Activated CD4-positive, alpha-beta T cell treated with anti-CD3 and anti-CD28 coated beads, Interleukin-2, amount 10 ng/mL, durations not matched to agents 7 days and 5 days (primary cell): ENCODE measurements at places on chromosomes 3 and 15. TPM values are rescaled to one million over a fixed set of nuclear protein-coding genes. Genes with fewer than 3 reads are reported as not detected.

- H3K27ac ChIP-seq = no peak overlapping the region
- H3K27me3 ChIP-seq = peaks cover 41% of the 10 kb centered on the region
- peaks cover 15% of the 10 kb centered on the region for H3K4me1 ChIP-seq
- no peak for DNase-seq
- H3K36me3 ChIP-seq = no peaks in the 10 kb centered on the region
Measured at GRCh38 chr3:45215466-45215865, 10.6 kb downstream of the TMEM158 start.

DNA sequence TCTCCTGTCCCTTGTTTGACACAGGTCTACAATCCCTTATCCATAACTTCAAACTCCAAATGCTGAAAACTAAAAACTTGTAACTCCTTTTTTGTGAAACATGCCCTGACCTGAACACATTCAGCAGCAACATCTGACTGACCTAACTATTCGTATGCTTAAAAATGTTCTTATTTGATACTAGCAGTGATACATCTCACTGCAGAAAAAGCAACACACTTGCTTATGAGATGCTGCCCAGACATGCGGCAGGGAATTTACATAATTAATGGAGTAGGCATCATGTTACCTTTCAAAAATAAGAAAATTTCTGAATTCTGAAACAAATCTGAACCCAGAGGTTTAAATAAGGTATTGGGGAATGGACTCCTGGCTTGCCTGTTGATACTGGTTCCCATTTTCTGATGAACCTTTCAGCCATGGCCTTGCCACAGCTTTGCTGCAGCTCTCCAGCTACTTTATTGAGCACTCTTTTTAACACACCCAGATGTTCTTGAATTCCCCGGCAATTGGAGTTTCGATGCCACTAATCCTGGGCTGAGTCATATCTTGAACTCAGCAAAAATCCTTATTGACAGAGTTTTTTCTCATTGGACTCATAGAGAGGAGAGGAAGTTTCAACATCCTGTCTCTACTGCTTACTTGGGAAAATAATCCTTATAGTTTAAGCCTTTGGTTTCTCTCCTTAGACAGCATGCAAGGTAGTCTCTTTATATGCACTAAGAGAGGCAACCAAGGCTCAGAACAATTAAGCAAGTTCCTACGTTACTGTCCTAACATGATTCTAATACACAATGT is 296.6 kb upstream of the LMCD1 start:
- H3K36me3 ChIP-seq = no peaks in the 10 kb centered on the region
- H3K27me3 ChIP-seq = no peaks in the 10 kb centered on the region
- no peak for DNase-seq
- no peak overlapping the region for H3K27ac ChIP-seq
- H3K4me1 ChIP-seq = no peaks in the 10 kb centered on the region
- no peak overlapping the region for H3K4me3 ChIP-seq

Gene WDR48
- 32.4 TPM for total RNA-seq

- peaks cover 11% of the 10 kb centered on the region for H3K27me3 ChIP-seq
- no peak overlapping the region for H3K27ac ChIP-seq
- peaks cover 17% of the 10 kb centered on the region for H3K4me1 ChIP-seq
- no peak for DNase-seq
Measured at GRCh38 chr3:190172751-190173150, 52.1 kb upstream of the P3H2 start.

Gene GMNC
- total RNA-seq = not detected

- H3K27me3 ChIP-seq = no peaks in the 10 kb centered on the region
- H3K4me3 ChIP-seq = no peak overlapping the region
- H3K27ac ChIP-seq = no peak overlapping the region
- no peaks in the 10 kb centered on the region for H3K36me3 ChIP-seq
- peaks cover 2% of the 10 kb centered on the region for H3K4me1 ChIP-seq
Measured at GRCh38 chr3:141784096-141784495, 20.9 kb downstream of the GRK7 start.

- no peak overlapping the region for H3K4me3 ChIP-seq
- no peak overlapping the region for H3K27ac ChIP-seq
- H3K27me3 ChIP-seq = no peaks in the 10 kb centered on the region
- no peaks in the 10 kb centered on the region for H3K36me3 ChIP-seq
Measured at GRCh38 chr3:55750525-55750924, 263.4 kb upstream of the WNT5A start.

Gene WDR93
- total RNA-seq = not detected

- no peak for DNase-seq
- no peaks in the 10 kb centered on the region for H3K36me3 ChIP-seq
- no peak overlapping the region for H3K4me3 ChIP-seq
- no peak overlapping the region for H3K27ac ChIP-seq
- H3K27me3 ChIP-seq = no peaks in the 10 kb centered on the region
Measured at GRCh38 chr15:54089776-54090175, 111.5 kb downstream of the UNC13C start.

- no peak overlapping the region for H3K27ac ChIP-seq
- no peak for DNase-seq
- peaks cover 12% of the 10 kb centered on the region for H3K36me3 ChIP-seq
- no peaks in the 10 kb centered on the region for H3K27me3 ChIP-seq
- H3K4me1 ChIP-seq = no peaks in the 10 kb centered on the region
Measured at GRCh38 chr15:71899674-71900073, 89.3 kb downstream of the NR2E3 start.

DNA sequence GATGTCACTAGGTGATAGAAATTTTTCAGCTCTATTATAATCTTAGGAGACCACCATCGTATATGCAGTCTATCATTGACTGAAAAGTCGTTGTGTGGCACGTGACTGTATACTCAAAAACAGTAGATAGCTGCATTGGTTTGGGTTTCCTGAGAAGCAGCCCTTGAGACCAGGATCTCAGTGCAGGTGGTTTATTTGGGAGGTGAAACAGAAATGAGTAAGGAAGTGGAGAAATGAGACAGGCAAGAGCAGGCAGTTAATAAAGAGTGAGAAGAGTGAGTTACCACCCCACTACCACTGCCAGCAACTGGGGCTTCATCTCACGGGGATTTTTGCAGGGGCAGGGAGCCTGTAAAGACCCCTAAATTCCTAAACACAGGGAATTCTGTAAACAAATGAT is 221.0 kb downstream of the SHQ1 start:
- DNase-seq = no peak
- H3K27ac ChIP-seq = no peak overlapping the region
- H3K4me1 ChIP-seq = peaks cover 32% of the 10 kb centered on the region
- H3K36me3 ChIP-seq = peaks cover 2% of the 10 kb centered on the region

- no peak overlapping the region for H3K4me3 ChIP-seq
- no peak overlapping the region for H3K27ac ChIP-seq
- peak; percentile 11 for DNase-seq
- H3K36me3 ChIP-seq = no peaks in the 10 kb centered on the region
- H3K4me1 ChIP-seq = no peaks in the 10 kb centered on the region
Measured at GRCh38 chr3:17645074-17645698, 97.2 kb downstream of the TBC1D5 start.

GRCh38 chr3:126546013-126546412 is 12.7 kb downstream of the C3orf22 start:
- H3K4me3 ChIP-seq = no peak overlapping the region
- peaks cover under 1% of the 10 kb centered on the region for H3K4me1 ChIP-seq
- H3K36me3 ChIP-seq = no peaks in the 10 kb centered on the region
- no peak overlapping the region for H3K27ac ChIP-seq
- DNase-seq = no peak

Gene POTEB
- not detected for total RNA-seq

GRCh38 chr3:19226479-19226878 is 78.2 kb downstream of the KCNH8 start:
- no peaks in the 10 kb centered on the region for H3K36me3 ChIP-seq
- no peak overlapping the region for H3K4me3 ChIP-seq
- no peaks in the 10 kb centered on the region for H3K4me1 ChIP-seq
- H3K27me3 ChIP-seq = no peaks in the 10 kb centered on the region
- DNase-seq = no peak

- H3K27ac ChIP-seq = no peak overlapping the region
- peaks cover 43% of the 10 kb centered on the region for H3K36me3 ChIP-seq
- H3K4me3 ChIP-seq = no peak overlapping the region
- no peaks in the 10 kb centered on the region for H3K27me3 ChIP-seq
- no peak for DNase-seq
Measured at GRCh38 chr3:59895972-59896371, 846.1 kb upstream of the CFAP20DC start.

- H3K4me1 ChIP-seq = no peaks in the 10 kb centered on the region
- H3K27me3 ChIP-seq = peaks cover 3% of the 10 kb centered on the region
- no peak for DNase-seq
- H3K27ac ChIP-seq = no peak overlapping the region
- no peaks in the 10 kb centered on the region for H3K36me3 ChIP-seq
- no peak overlapping the region for H3K4me3 ChIP-seq
Measured at GRCh38 chr15:40265875-40266274, 17.0 kb downstream of the ANKRD63 start.

DNA sequence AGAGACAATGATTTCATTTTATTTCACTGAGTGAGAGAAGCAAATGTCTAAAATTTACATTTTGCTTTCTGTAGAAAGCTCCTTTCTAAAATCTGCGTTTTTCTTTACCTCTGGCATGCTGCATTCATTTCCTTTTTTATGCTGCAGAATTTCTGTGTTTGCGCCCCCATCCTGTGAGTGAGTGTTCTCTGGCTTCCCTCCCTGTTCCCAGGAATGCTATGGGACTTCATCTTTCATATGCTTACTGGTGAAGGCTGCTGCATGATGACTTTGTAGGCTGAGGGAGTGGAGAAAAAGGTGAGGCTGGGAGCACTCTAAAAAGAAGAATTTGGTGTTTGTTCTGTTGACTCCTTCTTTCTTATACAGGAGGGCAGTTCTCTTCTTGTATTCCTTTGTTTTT is 7.7 kb upstream of the TMC3 start:
- H3K27me3 ChIP-seq = no peaks in the 10 kb centered on the region
- H3K36me3 ChIP-seq = no peaks in the 10 kb centered on the region
- peaks cover 19% of the 10 kb centered on the region for H3K4me1 ChIP-seq

GRCh38 chr3:53941950-53942349 is 50.3 kb upstream of the SELENOK start:
- peaks cover 11% of the 10 kb centered on the region for H3K27me3 ChIP-seq
- no peak overlapping the region for H3K27ac ChIP-seq
- no peaks in the 10 kb centered on the region for H3K4me1 ChIP-seq
- H3K4me3 ChIP-seq = no peak overlapping the region
- DNase-seq = no peak
- peaks cover 5% of the 10 kb centered on the region for H3K36me3 ChIP-seq

- H3K27ac ChIP-seq = no peak overlapping the region
- H3K27me3 ChIP-seq = no peaks in the 10 kb centered on the region
- DNase-seq = no peak
- no peaks in the 10 kb centered on the region for H3K4me1 ChIP-seq
Measured at GRCh38 chr3:179732661-179733348, 80.0 kb downstream of the USP13 start.

Gene SH3GL3
- total RNA-seq = not detected

DNA sequence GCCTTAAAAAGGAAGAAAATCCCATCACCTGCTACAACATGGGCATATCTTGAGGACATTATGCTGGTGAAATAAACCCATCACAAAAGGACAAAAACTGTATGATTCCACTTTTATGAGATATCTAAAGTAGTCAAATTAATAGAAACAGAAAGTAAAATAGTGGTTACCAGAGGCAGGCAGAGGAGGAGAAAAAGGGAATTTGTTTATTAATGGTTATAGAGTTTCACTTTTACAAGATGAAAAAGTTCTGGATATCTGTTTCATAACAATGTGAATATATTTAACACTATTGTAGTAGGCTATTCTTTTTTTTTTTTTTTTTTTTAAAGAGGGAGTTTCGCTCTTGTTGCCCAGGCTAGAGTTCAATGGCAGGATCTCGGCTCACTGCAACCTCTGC is 40.4 kb downstream of the DPH3 start:
- H3K36me3 ChIP-seq = peaks cover 2% of the 10 kb centered on the region
- H3K4me1 ChIP-seq = peaks cover 2% of the 10 kb centered on the region
- peaks cover 3% of the 10 kb centered on the region for H3K27me3 ChIP-seq

DNA sequence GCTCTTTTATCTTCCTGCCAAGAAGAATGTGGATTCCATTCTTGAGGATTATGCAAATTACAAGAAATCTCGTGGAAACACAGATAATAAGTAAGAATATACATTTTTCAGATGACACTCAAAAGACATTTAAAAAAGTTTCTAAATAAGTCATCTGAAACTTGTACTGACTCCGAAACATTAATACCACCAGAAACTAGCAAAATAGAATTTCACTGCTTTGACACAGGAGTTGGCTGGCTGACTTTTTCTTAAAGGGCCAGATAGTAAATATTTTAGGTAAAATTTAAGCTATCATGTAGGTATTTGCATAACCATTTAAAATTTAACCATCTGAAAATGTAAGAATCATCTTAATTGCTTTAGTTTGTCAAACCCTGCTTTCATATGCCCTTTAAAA is 20.8 kb downstream of the MORF4L1 start:
- H3K36me3 ChIP-seq = peaks cover 66% of the 10 kb centered on the region
- no peak overlapping the region for H3K4me3 ChIP-seq
- H3K27ac ChIP-seq = no peak overlapping the region
- no peak for DNase-seq
- no peaks in the 10 kb centered on the region for H3K27me3 ChIP-seq
- peaks cover 3% of the 10 kb centered on the region for H3K4me1 ChIP-seq

Gene HACL1
- total RNA-seq = 23.1 TPM

- no peak for DNase-seq
- no peaks in the 10 kb centered on the region for H3K27me3 ChIP-seq
- no peak overlapping the region for H3K4me3 ChIP-seq
- no peaks in the 10 kb centered on the region for H3K4me1 ChIP-seq
- no peak overlapping the region for H3K27ac ChIP-seq
- H3K36me3 ChIP-seq = no peaks in the 10 kb centered on the region
Measured at GRCh38 chr3:42668413-42668760, 14.9 kb downstream of the ZBTB47 start.

- H3K4me3 ChIP-seq = no peak overlapping the region
- DNase-seq = no peak
- H3K27me3 ChIP-seq = no peaks in the 10 kb centered on the region
- no peaks in the 10 kb centered on the region for H3K4me1 ChIP-seq
- H3K27ac ChIP-seq = no peak overlapping the region
Measured at GRCh38 chr15:48426044-48426443, 94.8 kb downstream of the DUT start.

Gene SLC38A3
- total RNA-seq = not detected

GRCh38 chr15:39799552-39800011 is 16.9 kb upstream of the FSIP1 start:
- peaks cover 25% of the 10 kb centered on the region for H3K27me3 ChIP-seq
- no peak overlapping the region for H3K4me3 ChIP-seq
- H3K4me1 ChIP-seq = no peaks in the 10 kb centered on the region

GRCh38 chr3:177585271-177585670 is 388.0 kb upstream of the TBL1XR1 start:
- no peak overlapping the region for H3K27ac ChIP-seq
- H3K4me3 ChIP-seq = no peak overlapping the region
- DNase-seq = no peak

DNA sequence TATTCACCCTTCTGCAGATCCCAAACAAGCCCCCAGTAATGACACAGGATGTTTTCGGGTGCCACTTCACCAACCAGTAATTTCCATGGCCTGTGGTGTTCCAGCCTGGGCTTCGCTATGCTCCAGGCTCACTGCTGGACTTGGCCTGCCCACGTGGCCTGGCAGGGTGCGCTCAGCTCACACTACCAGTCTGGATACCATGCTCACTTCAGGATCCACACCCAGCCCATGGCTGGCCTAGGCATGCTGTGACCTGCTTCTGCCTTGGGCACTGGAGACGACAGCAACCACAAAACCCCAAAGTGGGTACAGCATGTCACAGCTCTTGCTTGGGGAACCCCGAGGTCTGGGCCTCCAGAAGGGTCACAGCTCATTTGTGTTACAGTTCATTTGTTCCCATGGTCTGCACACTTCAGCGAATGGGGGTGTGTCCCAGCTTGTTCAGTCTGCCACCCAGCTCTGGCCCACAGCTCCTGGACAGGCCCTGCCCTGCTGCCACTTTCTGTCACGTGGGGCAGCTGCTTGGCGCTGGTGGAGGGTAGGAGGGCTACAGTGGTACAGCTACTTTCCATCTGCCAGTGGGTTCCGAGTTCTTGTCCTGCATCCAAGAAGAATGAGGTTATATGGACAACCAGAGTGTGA is 650.8 kb downstream of the MCTP2 start:
- no peaks in the 10 kb centered on the region for H3K36me3 ChIP-seq
- H3K4me3 ChIP-seq = no peak overlapping the region
- no peak for DNase-seq
- H3K27ac ChIP-seq = no peak overlapping the region
